ENCODE measurements at places on chromosomes 2 and 18. TPM values are rescaled to one million over a fixed set of nuclear protein-coding genes. Genes with fewer than 3 reads are reported as not detected.

GRCh38 chr2:233674995-233675394 is 3.3 kb downstream of the UGT1A9 start:
- no peaks in the 10 kb centered on the region for H3K4me1 ChIP-seq
- no peaks in the 10 kb centered on the region for H3K27me3 ChIP-seq
- no peak overlapping the region for H3K27ac ChIP-seq
- H3K4me3 ChIP-seq, result no peak overlapping the region

GRCh38 chr2:24121066-24121465 is 2.1 kb downstream of the PFN4 start:
- no peaks in the 10 kb centered on the region for H3K27me3 ChIP-seq
- peaks cover 8% of the 10 kb centered on the region for H3K4me1 ChIP-seq
- no peak overlapping the region for H3K4me3 ChIP-seq
- no peak overlapping the region for H3K27ac ChIP-seq

DNA sequence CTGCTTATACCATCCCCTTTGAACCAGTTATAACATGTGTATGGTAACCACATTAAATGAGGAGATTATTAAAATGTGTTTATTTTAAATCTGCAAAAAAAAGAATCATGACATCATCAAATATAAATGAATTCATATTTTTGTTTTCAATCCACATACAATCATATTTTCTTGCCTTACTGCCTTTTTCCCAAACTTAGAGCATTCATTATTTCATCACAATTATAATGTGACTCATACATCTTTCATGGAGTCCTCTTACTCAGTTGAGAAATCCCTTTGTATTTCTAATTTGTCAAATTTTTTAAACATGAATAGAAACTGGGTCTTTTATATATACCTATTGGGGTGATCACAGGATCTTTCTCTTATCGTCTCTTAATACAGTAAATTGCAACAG is 909.6 kb downstream of the DSC3 start:
- no peak overlapping the region for H3K27ac ChIP-seq
- H3K4me1 ChIP-seq, result no peaks in the 10 kb centered on the region
- no peaks in the 10 kb centered on the region for H3K27me3 ChIP-seq
- H3K4me3 ChIP-seq, result no peak overlapping the region

DNA sequence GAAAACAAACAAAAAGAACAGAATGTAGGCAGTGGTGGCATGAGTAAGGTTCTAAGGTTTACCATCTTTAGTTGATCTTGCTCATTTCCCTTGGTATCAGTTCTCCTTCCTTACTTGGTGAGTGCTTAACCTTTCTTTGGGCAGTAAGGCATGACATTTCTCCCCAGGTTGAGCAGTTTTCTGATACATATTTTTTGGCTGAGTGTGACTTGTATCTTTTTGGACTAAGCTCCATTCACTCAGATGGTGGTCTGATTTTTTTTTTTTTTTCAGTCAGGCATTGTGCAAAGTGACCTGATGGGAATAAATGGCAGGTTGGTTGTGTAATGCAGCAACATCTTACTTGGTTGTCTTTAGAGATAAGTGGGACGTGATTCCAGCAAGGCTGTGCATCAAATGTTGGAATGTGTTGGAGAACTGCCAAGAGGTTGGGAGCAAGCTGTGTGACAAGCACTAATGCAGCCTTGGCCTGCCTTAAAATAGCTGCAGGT is 15.1 kb downstream of the SPTBN1 start:
- H3K27ac ChIP-seq, result no peak overlapping the region
- H3K36me3 ChIP-seq, result no peaks in the 10 kb centered on the region
- H3K4me1 ChIP-seq, result no peaks in the 10 kb centered on the region
- DNase-seq, result peak; percentile 42
- no peaks in the 10 kb centered on the region for H3K27me3 ChIP-seq
- no peak overlapping the region for H3K4me3 ChIP-seq

GRCh38 chr2:232230560-232230959 is 148.0 kb upstream of the ALPP start:
- H3K36me3 ChIP-seq, result no peaks in the 10 kb centered on the region
- no peaks in the 10 kb centered on the region for H3K27me3 ChIP-seq
- H3K4me1 ChIP-seq, result peaks cover 16% of the 10 kb centered on the region
- no peak overlapping the region for H3K4me3 ChIP-seq
- DNase-seq, result no peak

DNA sequence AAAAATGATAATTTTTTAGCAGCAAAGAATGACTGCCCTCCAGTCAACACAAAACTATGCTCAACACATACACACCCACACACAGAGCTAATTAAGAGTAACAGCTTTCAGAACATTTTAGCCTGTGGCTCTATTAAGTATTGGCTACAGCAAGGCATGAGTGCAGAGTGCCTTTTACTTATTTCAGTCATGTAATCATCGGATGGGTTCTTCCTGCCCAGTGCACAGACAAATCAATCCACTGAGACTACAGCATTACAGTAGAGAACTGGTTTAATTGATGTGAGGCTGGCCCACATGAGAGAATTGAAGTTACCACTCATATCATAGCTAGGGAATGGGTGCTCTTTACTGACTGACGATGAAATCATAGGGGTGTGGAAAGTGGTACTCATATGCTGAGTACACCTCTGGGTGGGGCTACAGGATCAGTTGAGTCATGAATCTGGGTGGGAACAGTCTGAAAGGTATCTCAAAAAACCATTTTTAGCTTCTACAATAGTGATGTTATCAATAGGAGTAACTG is 241.0 kb downstream of the FSIP2 start:
- 0 out of 2 replicates have a peak, but pooled peaks cover 7% of the 10 kb centered on the region for H3K4me1 ChIP-seq
- no peak overlapping the region for H3K4me3 ChIP-seq
- no peaks in the 10 kb centered on the region for H3K36me3 ChIP-seq
- H3K27ac ChIP-seq, result peak overlapping the region; percentile 26
- H3K27me3 ChIP-seq, result no peaks in the 10 kb centered on the region
- DNase-seq, result peak; percentile 51

DNA sequence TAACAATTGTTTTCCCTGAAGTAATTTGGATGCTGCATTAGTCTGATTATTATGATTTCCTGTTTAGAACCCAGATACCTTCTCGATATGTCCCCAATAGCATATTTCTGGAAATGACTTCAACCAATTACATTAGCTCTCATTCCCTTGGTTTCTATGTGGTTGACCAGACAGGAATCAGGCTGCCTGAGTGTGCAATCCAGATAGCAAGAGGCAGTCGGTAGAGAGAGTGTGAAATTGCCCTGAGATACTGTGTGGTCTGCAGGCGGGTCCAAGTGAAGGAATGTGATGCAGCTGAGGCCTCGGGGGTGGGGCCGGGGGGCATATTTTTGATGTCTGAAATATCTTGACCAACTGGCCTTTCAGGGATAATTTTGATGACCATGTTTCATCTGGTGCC is 143.9 kb upstream of the ITGA6 start:
- H3K36me3 ChIP-seq, result no peaks in the 10 kb centered on the region
- no peaks in the 10 kb centered on the region for H3K27me3 ChIP-seq
- peaks cover 14% of the 10 kb centered on the region for H3K4me1 ChIP-seq
- DNase-seq, result peak; percentile 20

GRCh38 chr2:168348076-168348475 is 100.7 kb upstream of the STK39 start:
- no peak overlapping the region for H3K4me3 ChIP-seq
- no peaks in the 10 kb centered on the region for H3K4me1 ChIP-seq
- no peaks in the 10 kb centered on the region for H3K36me3 ChIP-seq

DNA sequence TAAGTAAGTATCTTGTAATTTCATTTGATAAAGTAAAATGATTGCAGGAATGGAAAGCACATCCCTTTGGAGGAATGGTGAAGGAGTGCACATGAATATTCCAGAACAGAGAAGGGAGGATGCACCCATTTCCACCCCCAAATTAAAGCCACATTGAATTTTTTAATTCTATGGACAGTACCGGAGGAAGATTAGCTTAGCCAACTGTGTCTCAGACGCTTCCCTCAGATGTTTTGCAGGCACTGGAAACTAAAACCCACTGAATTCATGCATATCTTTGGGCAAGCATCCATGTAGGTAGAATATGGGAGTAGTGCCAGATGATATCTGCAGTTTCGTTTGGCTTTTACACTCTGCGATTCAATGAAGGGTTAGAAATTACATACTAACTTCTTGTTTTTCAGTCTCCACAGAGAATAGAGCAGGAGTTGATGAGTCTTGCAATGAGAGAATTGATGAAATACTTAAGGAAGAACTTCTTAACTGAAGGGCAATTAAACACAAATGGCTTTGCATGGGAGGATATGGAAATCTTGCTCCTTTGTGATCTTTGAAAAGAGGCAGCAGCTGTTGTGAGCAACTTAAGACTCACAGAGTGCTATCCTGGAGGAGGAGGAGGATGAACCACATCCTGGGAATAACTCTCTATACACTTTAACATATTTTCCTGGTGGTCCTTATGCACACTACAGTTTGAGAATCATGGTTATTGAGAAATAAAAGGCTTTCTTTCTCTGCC is 71.7 kb upstream of the MYO3B start:
- DNase-seq, result no peak
- no peaks in the 10 kb centered on the region for H3K4me1 ChIP-seq
- no peaks in the 10 kb centered on the region for H3K36me3 ChIP-seq

GRCh38 chr2:130337735-130338325 is 4.9 kb upstream of the IMP4 start:
- DNase-seq, result no peak
- H3K27me3 ChIP-seq, result no peaks in the 10 kb centered on the region
- peak overlapping the region; percentile 4 for H3K27ac ChIP-seq
- H3K36me3 ChIP-seq, result no peaks in the 10 kb centered on the region
- H3K4me1 ChIP-seq, result peaks cover 19% of the 10 kb centered on the region

DNA sequence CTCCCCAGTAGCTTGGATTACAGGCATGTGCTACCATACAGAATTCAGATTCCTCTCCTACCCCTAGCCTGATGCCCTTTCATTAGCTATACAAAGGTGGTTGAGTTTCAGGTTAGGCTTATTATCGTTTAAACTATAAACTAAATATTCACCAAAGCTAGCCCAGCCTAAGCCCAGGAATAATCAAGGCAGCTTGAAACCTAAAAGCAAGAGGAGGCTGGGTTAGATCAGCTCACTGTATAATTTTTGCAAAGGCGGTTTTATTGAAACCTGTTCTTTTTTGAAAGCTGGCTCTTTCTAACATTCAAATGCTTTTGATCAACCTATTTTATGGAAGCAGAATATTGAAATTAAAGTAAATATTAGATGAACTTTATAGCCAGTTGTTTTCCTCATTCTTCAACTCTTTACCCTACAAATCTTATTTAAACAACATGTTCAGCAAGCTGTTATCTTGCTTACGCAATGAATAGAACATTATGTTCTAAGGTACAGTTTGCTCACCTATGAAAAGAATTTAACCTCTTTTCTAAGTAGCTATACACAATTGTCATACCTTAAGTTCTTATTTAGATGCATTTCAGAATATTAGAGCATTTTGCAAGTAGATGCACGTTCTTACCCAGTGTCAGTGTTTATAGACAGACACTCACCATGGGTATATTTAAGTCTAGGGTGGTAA is 241.6 kb downstream of the NEDD4L start:
- peak overlapping the region; percentile 57 for H3K27ac ChIP-seq
- H3K27me3 ChIP-seq, result no peaks in the 10 kb centered on the region
- H3K4me1 ChIP-seq, result peaks cover 66% of the 10 kb centered on the region
- H3K36me3 ChIP-seq, result 0 out of 2 replicates have a peak, but pooled peaks cover 6% of the 10 kb centered on the region

GRCh38 chr2:46062637-46063412 is 234.4 kb upstream of the EPAS1 start:
- peak; percentile 76 for DNase-seq
- H3K4me1 ChIP-seq, result peaks cover 40% of the 10 kb centered on the region
- H3K27ac ChIP-seq, result no peak overlapping the region

DNA sequence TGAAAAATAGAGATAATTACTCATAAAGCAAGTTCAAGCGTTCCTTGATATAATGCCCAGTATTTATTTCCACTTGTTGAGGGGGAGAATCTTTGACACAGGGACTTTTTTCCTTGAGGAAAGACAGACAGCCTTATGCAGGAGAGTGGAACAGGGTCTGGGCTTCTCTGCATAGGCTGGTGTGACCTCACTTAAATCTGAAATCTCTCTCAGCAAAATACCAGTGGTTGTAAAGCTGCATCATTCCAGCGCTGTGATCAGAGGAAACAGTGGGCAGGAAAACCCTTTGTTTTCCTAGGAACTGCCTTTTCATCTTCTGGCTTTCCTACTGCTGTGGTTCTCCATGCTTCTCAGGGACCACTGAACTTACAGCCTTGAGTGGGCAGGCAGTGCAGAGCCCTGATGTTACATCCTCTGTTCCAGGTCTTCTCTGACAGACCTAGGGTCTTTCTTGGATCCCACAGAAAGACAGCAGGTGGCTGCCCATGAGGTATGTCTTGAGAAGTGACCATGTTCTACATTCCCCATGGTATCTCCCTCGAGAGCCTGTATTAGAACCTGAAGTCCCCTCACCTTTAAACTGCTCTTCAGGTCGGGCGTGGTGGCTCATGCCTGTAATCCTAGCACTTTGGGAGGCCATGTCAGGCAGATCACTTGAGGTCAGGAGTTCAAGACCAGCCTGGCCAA is 17.6 kb upstream of the MAP4K4 start:
- no peaks in the 10 kb centered on the region for H3K27me3 ChIP-seq
- DNase-seq, result no peak
- no peaks in the 10 kb centered on the region for H3K36me3 ChIP-seq
- H3K4me1 ChIP-seq, result peaks cover 7% of the 10 kb centered on the region

GRCh38 chr18:33567705-33568104 is 10.3 kb upstream of the ASXL3 start:
- H3K36me3 ChIP-seq, result no peaks in the 10 kb centered on the region
- no peak for DNase-seq
- H3K4me1 ChIP-seq, result no peaks in the 10 kb centered on the region
- H3K27me3 ChIP-seq, result no peaks in the 10 kb centered on the region
- no peak overlapping the region for H3K27ac ChIP-seq
- H3K4me3 ChIP-seq, result no peak overlapping the region

DNA sequence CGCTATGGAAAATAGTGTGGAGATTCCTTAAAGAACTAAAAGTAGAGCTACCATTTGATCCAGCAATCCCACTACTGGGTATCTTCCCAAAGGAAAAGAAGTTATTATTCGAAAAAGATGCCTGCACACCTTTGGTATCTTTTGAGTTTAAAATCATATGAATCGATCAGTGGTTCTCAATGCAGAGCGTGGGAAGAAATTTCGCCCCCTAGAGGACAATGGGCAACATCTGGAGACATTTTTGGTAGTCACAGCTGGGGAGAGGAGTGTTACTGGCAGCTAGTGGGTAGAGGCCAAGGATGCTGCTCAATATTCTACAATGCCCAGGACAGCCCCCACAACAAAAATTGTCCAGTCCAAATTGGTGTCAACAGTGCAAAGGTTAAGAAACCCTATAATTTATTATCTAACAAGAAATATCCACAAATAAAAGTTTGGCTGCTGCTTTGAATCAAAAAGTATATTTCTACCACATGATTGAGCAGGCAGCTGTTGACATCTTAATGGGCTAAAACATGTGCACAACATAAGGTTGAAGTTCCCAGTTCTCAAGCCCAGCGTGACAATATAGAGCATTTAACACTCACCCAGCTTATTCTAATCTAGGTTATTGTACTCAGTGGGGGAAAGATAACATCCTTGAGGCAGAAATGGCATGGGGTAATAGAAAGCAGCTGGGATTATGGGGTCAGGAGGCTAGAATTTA is 425.7 kb downstream of the LRATD1 start:
- H3K27ac ChIP-seq, result no peak overlapping the region
- peaks cover 25% of the 10 kb centered on the region for H3K27me3 ChIP-seq
- no peak for DNase-seq

The GLI2 gene
- 11.6 TPM for total RNA-seq

The ZDBF2 gene
- 19.6 TPM for total RNA-seq

The TUBA3E gene
- total RNA-seq, result not detected

The LRRFIP1 gene
- 221 TPM for total RNA-seq

The ACOXL gene
- 10.7 TPM for total RNA-seq

The ST6GAL2 gene
- not detected for total RNA-seq

The APLF gene
- total RNA-seq, result 4.5 TPM

The RAX gene
- not detected for total RNA-seq

The GNAL gene
- 3.3 TPM for total RNA-seq

The CHN1 gene
- 14.0 TPM for total RNA-seq

The PXDN gene
- total RNA-seq, result 92.2 TPM
